ENCODE measurements at places on chromosomes 7 and 10.

DNA sequence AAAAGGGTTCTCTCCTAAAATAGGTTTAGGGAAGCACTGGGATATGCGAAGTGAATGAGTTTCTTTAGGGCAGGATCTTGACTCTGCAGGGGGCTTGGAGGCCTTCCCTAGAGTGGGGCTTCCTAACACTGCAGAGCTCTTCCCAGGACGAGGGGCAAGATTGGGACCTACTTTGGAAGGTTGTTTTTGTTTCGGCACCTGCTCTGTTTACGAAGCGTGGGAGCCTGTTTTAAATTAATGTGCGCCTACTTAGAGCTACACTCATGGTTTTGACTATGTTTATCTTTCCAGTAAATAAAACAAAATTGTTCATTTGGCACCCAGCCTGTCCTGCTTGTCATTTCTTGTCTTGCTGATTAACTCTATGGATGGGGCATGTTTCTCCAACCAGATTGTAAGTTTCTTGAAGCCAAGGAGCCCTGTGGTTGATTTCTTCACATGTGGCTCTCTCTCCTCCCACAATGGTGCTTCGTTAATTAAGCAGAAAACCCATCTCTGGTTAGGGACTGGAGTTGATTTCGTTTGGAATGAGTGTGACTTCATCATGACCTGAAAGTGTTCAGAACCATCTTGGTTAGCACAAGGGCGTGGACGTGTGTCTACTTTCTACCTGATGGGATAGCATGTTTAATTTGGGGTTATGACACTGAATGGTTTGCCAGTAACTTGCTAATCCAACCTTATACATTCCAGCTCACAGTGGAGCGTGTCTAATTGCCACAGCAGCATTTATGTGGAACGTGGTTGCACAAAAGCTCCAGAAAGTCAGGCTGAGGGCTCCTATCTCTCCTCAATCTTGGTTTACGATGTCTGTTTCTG is 98.1 kb downstream of the TCF7L2 start:
- no peak for DNase-seq

DNA sequence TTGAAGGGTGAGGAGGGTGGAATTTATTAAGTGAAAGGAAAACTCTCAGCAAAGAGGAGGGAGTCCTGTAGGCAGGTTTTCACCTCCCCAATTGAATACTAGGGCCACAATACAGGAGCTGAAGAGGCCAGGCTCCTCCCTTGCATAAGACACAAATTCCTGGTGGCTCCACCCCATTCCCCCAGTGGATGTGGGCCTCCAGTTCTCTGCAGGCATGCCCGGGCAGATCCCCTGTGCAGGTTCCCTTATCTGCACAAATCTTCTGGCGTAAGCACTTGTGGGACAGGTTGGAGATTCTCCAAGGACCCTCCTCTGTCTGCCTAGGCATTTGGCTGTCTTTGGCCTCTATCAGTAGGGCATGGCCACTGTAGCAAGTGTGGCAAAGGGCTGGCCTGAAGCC is 847.1 kb upstream of the MBL2 start:
- no peak for DNase-seq

- DNase-seq: no peak
These were observed 38.8 kb upstream of the ANTXRL start for GRCh38 chr10:46247808-46248569.

- no peak for DNase-seq
These were observed 347.5 kb upstream of the ZMIZ1 start for GRCh38 chr10:78721231-78721630.

Data from mesothelial cell of epicardium (in vitro differentiated cells).